Tibial artery (tissue), 4 donors: ENCODE measurements at places on chromosomes 11 and 22.

GRCh38 chr11:125365196-125365931, 130.7 kb downstream of the FEZ1 start:
- peaks cover 3% of the 10 kb centered on the region for H3K36me3 ChIP-seq
- no peaks in the 10 kb centered on the region for H3K27me3 ChIP-seq
- DNase-seq, result no peak
- no peak overlapping the region for H3K27ac ChIP-seq

DNA sequence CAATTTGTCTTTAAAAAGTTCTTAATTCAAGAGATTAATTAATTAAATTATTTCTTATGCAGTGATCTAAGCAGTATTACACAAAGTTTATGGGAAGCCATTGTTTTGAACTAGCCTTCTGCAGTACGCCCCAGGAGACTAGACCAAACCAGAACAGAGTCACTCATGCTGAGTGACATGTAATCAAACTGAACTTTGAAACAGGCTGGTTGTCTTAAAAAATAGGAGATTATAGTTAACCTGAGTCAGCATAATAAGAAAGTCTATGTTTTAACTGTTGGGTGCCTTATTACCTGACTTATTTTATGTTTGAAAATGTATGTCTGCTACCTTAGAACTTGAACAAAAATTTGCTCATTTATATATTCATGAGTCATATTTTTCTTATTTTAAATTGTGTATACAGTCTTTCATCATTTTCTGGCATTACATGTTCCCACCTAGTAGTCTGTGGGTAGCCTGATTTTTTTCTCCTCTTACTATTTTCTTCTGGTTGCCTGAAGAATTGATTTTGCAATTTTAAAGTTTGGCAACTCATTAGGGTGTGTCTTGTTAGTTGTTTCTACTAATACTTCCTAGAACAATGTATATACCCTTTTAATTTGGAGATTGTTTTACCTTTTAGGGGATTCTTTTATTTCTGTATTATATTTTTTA, 161.4 kb downstream of the AASDHPPT start:
- H3K4me1 ChIP-seq, result no peaks in the 10 kb centered on the region
- H3K4me3 ChIP-seq, result no peak overlapping the region
- no peak overlapping the region for H3K27ac ChIP-seq
- H3K27me3 ChIP-seq, result no peaks in the 10 kb centered on the region

DNA sequence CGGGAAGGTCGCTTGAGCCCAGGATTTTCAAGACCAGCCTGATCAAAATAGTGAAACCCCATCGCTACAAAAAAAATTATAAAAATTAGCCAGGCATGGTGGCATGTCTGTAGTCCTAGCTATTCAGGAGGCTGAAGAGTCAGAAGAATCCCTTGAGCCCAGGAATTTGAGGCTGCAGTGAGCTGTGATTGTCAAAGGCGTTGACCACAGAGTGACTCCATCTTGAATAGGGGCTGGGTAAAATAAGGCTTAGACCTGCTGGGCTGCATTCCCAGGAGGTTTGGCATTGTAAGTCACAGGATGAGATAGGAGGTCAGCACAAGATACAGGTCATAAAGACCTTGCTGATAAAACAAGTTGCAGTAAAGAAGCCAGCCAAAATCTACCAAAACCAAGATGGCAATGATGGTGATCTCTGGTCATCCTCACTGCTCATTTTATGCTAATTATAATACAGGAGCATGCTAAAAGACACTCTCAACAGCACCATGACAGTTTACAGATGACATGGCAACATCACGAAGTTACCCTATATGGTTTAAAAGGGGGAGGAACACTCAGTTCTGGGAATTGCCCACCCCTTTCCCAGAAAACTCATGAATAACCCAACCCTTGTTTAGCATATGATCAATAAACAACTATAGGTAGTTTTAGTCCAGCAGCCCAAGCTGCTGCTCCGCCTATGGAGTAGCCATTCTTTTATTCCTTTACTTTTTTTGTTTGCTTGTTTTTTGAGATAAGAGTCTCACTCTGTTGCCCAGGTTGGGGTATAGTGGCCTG, 2.8 kb upstream of the RDX start:
- no peak overlapping the region for H3K4me3 ChIP-seq
- H3K4me1 ChIP-seq, result peaks cover 14% of the 10 kb centered on the region
- no peak overlapping the region for H3K27ac ChIP-seq
- H3K36me3 ChIP-seq, result no peaks in the 10 kb centered on the region
- DNase-seq, result no peak

DNA sequence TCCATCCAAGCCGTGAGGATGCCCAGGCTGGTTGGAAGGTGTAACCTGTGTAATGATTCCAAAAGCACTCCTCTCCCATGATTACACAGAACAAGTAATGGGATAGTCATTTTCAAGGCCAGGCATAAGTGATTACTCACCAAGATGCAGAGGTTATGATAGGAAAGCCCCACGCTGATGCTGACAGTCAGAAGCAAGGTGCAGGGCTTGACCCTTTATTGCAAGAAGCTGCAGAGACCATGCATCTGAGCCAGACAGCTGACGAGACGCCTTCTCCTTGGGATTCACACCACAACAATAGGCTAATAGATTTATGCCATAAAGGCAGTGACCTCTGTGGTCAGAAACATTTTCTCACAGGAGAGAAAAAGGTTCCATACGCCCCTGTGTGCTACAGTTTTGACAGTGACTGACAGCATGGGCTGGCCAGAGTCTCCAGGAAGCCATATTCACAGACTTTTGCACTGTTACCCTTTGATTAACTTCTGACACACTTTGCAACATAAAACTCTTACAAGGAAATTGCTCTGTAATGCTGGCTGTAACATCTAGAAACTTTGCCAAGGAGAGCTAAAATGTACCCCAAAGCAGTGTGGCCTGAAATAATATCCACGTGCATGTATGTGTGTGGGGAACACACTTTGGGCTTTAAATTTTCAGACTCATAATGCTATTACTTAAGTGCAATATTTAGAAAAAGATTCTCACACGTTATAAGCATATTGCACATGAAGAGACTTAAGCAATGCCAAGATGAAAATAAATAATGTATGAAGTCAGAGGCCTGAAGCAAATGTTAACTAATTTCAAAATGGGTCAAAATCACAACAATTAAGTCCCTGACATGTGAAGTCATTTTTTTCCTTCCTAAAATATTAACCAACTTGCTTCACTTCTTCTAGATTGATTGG, 1079.0 kb upstream of the TENM4 start:
- no peaks in the 10 kb centered on the region for H3K36me3 ChIP-seq
- H3K4me3 ChIP-seq, result no peak overlapping the region
- H3K27me3 ChIP-seq, result no peaks in the 10 kb centered on the region
- no peak overlapping the region for H3K27ac ChIP-seq
- H3K4me1 ChIP-seq, result no peaks in the 10 kb centered on the region

DNA sequence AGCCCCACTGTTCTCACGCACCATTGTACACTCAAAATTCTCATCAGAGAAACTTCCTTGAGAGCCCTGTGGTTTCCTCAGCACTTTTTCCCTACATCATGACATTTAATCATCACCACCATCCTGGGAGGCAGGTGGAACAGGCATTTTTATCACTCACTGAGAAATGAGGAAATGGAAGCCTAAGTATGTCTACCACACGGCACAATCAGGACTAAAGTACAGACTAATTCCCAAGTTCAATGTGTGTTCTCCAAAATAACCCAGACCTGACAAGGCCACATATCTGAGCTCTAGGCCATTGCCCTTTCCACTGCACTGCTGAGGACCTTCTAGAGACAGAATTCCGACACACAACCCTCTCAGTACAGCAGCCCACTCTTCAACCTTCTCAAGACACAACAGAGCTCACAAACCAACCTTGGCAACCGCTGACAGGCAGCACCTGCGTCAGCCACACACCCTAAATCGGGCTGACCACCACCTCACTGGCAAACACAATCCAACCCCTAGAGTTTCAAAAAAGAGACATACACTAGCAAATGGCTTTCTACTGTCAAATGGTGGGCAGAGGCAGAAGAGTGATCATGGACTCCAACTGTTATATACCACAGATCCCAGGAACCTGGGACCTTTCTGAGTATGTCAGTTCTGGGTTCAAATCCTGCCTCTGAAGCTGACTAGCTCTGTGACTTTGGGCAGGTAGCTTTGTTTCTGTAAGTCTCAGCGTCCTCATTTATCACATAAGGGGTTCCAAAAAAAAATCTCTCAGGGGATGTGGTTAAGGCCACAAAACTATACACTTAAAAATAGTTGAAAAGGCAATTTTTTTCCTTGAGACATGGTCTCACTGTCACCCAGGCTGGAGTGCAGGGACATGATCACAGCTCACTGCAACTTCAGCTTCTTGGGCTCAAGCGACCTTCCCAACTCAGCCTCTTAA, 16.3 kb downstream of the SMCO4 start:
- no peak overlapping the region for H3K27ac ChIP-seq
- H3K36me3 ChIP-seq, result peaks cover 3% of the 10 kb centered on the region
- H3K4me1 ChIP-seq, result peaks cover 47% of the 10 kb centered on the region
- H3K27me3 ChIP-seq, result no peaks in the 10 kb centered on the region
- no peak overlapping the region for H3K4me3 ChIP-seq

- no peak overlapping the region for H3K27ac ChIP-seq
- H3K36me3 ChIP-seq, result no peaks in the 10 kb centered on the region
- DNase-seq, result no peak
- H3K27me3 ChIP-seq, result no peaks in the 10 kb centered on the region
- no peaks in the 10 kb centered on the region for H3K4me1 ChIP-seq
- no peak overlapping the region for H3K4me3 ChIP-seq
Measured at GRCh38 chr11:88631497-88631896, 294.0 kb upstream of the CTSC start.

DNA sequence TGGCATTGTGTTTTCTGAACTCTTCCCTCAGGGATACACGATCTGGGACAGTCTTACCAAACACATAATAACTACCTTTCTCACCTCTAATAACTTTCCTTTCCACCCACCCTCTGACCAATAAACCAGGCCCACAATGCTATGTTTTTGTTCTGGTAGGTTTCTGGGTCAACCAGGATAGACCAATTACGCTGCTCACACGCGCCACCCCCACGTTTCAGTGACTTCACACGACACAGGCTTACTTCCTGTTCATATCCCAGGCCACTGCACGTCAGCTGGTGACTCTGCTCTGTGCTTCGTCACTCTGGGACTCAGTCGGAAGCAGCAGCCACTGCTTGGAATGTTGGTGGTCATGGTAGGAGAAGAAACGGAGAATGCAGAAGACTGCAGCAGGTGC, 2.5 kb downstream of the KRTAP5-4 start:
- H3K27me3 ChIP-seq, result no peaks in the 10 kb centered on the region
- H3K4me3 ChIP-seq, result no peak overlapping the region
- no peaks in the 10 kb centered on the region for H3K36me3 ChIP-seq
- no peaks in the 10 kb centered on the region for H3K4me1 ChIP-seq
- DNase-seq, result no peak

DNA sequence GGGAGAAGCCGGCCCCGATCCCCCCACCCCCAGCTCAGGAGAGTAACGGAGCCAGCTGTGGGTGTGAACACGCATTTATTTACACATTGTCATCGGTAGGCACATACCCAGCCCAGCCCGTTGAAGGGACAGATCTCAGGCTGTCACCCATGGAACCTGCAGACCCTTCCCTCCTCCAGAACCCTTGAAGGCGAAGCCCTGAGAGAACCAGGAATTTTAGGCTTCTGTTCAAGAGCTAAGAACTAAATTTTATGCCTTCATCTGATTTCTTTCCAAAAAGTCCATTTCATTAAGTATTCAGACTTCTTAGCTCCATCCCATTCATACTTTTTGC, 379 bp upstream of the BRMS1 start:
- H3K4me1 ChIP-seq, result peaks cover 38% of the 10 kb centered on the region
- H3K4me3 ChIP-seq, result peak overlapping the region; percentile 92
- peak overlapping the region; percentile 98 for H3K27ac ChIP-seq
- H3K36me3 ChIP-seq, result peaks cover 25% of the 10 kb centered on the region
- no peak for DNase-seq

GRCh38 chr11:40877256-40877655, 582.2 kb downstream of the LRRC4C start:
- no peak for DNase-seq
- no peak overlapping the region for H3K4me3 ChIP-seq
- no peaks in the 10 kb centered on the region for H3K4me1 ChIP-seq
- H3K27ac ChIP-seq, result no peak overlapping the region
- no peaks in the 10 kb centered on the region for H3K36me3 ChIP-seq

DNA sequence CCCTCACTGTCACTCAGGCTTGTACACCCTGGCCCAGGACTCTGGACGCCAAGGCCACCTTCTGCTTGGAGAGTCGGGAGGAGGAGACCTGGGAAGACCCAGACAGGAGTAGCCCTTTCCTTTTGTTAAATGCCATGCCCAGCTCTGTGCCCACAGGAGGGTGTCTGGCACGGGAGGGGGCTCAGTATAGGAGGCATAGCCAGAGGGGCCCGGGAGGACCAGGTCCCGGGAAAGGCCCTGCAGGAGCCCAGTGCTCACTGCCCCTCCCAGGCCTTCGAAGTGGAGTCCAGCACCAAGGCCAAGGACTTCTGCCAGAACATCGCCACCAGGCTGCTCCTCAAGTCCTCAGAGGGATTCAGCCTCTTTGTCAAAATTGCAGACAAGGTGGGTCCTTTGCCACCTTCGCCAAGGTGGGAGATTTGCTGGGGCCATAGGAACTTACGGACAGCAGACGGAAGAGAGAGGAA, 79.0 kb downstream of the MYO7A start:
- no peak overlapping the region for H3K4me3 ChIP-seq
- H3K36me3 ChIP-seq, result no peaks in the 10 kb centered on the region
- no peaks in the 10 kb centered on the region for H3K27me3 ChIP-seq
- no peak for DNase-seq
- no peak overlapping the region for H3K27ac ChIP-seq
- no peaks in the 10 kb centered on the region for H3K4me1 ChIP-seq

- H3K4me1 ChIP-seq, result peaks cover 35% of the 10 kb centered on the region
- no peak for DNase-seq
- H3K4me3 ChIP-seq, result no peak overlapping the region
- no peak overlapping the region for H3K27ac ChIP-seq
Measured at GRCh38 chr11:62607714-62608113, 4.9 kb downstream of the EML3 start.

- H3K27me3 ChIP-seq, result no peaks in the 10 kb centered on the region
- no peak overlapping the region for H3K4me3 ChIP-seq
- no peaks in the 10 kb centered on the region for H3K36me3 ChIP-seq
Measured at GRCh38 chr11:15737320-15737719, 619.0 kb downstream of the SOX6 start.

- H3K4me3 ChIP-seq, result no peak overlapping the region
- DNase-seq, result no peak
- no peak overlapping the region for H3K27ac ChIP-seq
- H3K27me3 ChIP-seq, result no peaks in the 10 kb centered on the region
Measured at GRCh38 chr11:131423688-131424087, 53.3 kb downstream of the NTM start.

DNA sequence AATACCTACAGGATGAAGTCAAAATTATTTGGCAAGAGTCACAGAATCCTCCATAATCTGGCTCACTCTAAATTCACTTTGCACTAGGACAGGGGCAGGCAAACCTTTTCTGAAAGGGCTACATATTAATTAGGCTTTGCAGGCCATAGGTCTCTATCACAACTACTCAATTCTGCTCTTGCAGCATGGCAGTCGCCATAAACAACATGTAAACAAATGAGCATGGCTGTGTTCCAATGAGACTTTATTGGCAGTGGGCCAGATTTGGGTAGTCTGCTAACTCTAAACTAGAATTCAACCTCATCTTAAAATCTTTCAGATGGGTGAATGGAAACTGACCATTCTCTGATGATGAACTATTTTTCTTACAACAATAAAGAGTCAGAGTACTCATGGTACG, 5.8 kb downstream of the THRSP start:
- no peaks in the 10 kb centered on the region for H3K27me3 ChIP-seq
- H3K4me3 ChIP-seq, result no peak overlapping the region
- DNase-seq, result no peak
- peaks cover 51% of the 10 kb centered on the region for H3K36me3 ChIP-seq
- no peak overlapping the region for H3K27ac ChIP-seq
- H3K4me1 ChIP-seq, result no peaks in the 10 kb centered on the region

GRCh38 chr11:111063726-111064517, 181.6 kb upstream of the POU2AF2 start:
- no peak overlapping the region for H3K27ac ChIP-seq
- H3K36me3 ChIP-seq, result no peaks in the 10 kb centered on the region
- no peaks in the 10 kb centered on the region for H3K4me1 ChIP-seq
- H3K27me3 ChIP-seq, result no peaks in the 10 kb centered on the region
- H3K4me3 ChIP-seq, result no peak overlapping the region
